Uterus (tissue), 4 donors: ENCODE measurements at places on chromosomes 5 and 9.

- H3K27ac ChIP-seq = no peak overlapping the region
- H3K4me1 ChIP-seq = peaks cover 4% of the 10 kb centered on the region
- H3K36me3 ChIP-seq = no peaks in the 10 kb centered on the region
- H3K4me3 ChIP-seq = no peak overlapping the region
- no peak for DNase-seq
Measured at GRCh38 chr5:129541648-129542251, 81.7 kb downstream of the ADAMTS19 start.

DNA sequence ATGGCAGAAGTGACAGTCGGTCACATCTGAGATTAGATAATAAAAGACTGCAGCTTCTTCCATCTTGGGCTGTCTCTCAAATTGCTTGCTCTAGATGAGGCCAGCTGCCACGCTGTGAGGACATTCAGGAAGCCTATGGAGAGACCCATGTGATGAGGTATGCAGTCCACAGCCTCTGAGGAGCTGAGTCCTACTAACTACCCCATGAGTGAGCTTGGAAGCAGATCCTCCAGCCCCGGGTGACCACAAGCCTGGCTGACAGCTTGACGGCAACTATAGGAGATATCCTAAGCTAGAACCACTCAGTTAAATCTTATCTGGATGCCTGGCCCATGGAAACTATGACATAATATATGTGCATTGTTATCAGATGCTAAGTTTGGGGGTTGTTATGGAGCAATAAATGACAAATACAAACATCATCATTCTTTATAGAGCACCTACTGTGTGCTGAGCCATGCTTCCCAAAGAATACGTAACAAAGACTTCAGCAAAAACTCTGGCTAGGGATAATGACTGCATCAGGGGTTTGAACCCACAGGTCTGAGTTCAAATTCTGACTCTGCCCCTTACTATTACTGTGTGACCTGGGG, 26.7 kb downstream of the KCNV2 start:
- H3K27me3 ChIP-seq = no peaks in the 10 kb centered on the region
- no peak overlapping the region for H3K27ac ChIP-seq
- H3K4me1 ChIP-seq = no peaks in the 10 kb centered on the region

GRCh38 chr5:134794819-134795218, 36.2 kb downstream of the DDX46 start:
- no peaks in the 10 kb centered on the region for H3K4me1 ChIP-seq
- no peaks in the 10 kb centered on the region for H3K36me3 ChIP-seq
- no peak for DNase-seq
- no peaks in the 10 kb centered on the region for H3K27me3 ChIP-seq
- H3K4me3 ChIP-seq = no peak overlapping the region

- H3K36me3 ChIP-seq = no peaks in the 10 kb centered on the region
- peak; percentile 48 for DNase-seq
- H3K27me3 ChIP-seq = no peaks in the 10 kb centered on the region
- no peak overlapping the region for H3K27ac ChIP-seq
- no peaks in the 10 kb centered on the region for H3K4me1 ChIP-seq
- H3K4me3 ChIP-seq = peak overlapping the region; percentile 31
Measured at GRCh38 chr5:77180167-77181081, 30.1 kb upstream of the PDE8B start.
